ENCODE measurements at places on chromosomes 5 and 9.

- no peak for DNase-seq
Measured at GRCh38 chr5:96730586-96730985, 68.4 kb downstream of the CAST start.

- no peak for DNase-seq
Measured at GRCh38 chr9:104838958-104839357, 75.0 kb downstream of the NIPSNAP3B start.

DNA sequence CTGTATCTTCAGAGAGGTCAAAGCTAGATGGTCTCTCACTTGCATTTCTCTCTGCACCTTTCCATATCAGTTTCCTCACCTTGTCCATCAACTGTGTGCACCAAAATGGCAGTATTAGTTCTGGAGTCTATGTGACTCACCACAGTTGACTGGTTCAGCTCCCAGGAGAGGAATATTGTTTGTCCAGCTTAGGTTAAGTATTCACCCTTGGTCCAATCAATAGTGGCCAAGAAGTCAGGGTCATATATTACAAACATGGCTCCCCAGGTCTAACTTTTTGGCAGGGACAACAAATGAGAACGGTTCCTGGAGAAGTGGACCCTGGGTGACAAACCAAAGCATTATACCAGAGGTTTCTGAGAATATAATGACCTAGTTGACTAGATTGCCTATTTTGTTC, 24.9 kb upstream of the CDC23 start:
- no peak for DNase-seq

GRCh38 chr5:157912621-157913325, 53.8 kb upstream of the CLINT1 start:
- DNase-seq, result no peak

GRCh38 chr5:178193251-178193809, 6.2 kb upstream of the GMCL2 start:
- DNase-seq, result no peak

DNA sequence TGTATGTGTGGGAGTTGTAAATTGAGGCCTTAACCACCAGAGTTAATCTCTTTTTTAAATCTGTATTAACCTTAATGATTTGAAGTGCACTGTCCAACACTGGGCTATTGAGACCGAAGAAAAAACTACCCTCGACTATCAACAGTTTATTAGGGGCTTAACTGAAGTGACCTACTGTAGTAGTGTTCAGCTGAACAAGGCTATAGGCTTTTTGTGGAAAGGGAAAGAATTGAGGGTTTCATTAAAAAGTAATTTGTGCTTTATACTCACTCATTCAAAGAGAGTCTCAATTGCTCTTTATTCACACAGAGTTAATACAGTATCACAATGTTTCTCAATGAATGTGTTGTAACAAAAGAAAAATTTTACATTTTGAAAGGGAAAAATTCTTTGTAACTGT, 267.5 kb downstream of the SLF1 start:
- peak; percentile 31 for DNase-seq

DNA sequence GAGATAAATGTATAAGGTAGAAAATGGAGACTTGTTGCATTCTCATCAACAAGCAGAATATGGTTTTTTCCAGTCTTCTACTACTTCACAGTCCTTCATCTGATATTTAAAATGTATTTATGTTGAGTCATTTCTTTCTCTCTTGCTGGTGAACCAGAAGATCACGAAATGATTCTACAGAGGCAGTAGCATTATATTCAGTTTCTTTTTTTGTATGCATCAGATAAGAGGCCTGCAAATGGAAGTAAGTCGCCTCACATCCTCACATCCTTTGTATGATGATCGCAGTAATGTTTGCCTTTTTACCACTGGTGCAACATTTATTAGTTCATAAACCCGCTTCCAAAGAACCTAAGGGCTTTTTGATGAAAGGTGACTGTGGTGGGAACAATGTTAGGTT, 22.1 kb upstream of the IL13 start:
- DNase-seq, result no peak

DNA sequence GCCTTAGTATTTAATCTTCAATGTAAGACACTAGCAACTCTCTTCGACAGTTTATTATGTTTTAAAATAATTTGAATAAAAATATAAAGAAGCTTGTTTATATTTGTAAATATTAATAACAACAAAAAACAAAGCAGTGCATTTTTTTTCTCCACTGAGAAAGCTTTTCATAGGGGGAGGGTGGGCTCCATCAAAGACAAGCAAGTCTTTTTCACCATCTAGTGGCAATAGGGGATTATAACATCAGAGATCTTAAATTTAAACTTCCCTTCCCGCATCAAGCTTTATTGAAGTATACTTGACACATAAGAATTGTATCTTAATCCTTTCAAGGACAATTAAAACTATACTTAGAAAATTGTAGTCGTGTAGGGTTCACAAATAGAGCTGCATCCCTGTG, 9.3 kb upstream of the OR13F1 start:
- peak; percentile 2 for DNase-seq

- peak; percentile 88 for DNase-seq
Measured at GRCh38 chr9:16213781-16214515, 656.5 kb downstream of the BNC2 start.

DNA sequence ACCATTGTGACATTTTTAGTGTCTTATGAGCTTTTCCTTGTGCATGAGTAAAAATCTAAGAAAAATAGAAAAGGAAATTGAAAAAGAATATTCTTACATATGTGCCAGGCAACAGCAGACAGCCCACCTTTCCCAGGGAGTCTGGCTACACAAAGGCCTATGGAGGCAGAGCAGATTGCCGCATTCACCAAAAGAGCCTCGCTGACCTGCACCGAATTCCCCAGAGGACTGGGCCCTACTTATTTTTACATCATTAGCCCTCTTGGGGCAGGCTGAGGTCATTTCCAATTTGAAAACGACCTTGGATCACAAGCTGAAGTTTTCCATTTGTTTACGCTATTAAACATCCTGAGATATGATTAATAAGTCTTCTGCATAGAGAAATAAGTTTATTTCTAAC, 66.2 kb upstream of the WDR41 start:
- DNase-seq, result no peak

- peak; percentile 8 for DNase-seq
Measured at GRCh38 chr5:103293719-103294118, 35.2 kb downstream of the MACIR start.

DNA sequence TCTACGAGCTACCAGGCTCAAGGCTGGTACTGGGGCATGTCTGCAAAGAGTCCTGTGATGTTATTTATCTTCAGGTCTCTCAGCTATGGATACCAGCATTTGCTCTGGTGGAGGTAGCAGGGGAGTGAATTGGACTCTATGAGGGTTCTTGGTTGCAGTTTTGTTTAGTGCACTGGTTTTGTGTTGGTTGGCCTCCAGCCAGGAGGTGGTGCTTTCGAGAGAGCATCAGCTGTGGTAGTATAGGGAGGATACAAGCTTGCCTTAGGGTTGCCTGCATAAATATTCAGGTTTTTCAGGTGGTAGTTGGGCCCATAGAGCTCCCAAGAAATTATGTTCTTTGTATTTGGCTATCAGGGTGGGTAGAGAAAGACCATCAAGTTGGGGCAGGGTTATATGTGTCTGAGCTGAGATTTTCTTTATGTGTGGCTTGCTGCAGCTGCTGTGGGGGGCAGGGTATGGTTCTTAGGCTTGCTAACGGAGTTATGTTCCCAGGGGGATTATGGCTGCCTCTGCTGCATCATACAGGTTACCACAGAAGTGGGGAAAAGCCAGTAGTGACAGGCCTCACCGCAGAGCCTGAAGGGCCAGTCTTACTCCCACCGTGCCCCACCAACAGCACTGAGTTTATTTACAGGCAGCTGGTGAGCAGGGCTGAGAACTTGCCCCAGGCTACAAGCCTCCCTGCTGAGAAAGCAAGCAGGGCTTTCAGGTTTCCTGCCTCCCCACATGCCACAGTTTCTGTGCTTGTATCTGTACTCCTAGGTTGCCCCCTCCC, 9.7 kb upstream of the RIOK2 start:
- no peak for DNase-seq

- no peak for DNase-seq
Measured at GRCh38 chr5:14143841-14144585, 871 bp downstream of the TRIO start.

- DNase-seq, result no peak
Measured at GRCh38 chr9:14501366-14501765, 187.4 kb upstream of the NFIB start.

DNA sequence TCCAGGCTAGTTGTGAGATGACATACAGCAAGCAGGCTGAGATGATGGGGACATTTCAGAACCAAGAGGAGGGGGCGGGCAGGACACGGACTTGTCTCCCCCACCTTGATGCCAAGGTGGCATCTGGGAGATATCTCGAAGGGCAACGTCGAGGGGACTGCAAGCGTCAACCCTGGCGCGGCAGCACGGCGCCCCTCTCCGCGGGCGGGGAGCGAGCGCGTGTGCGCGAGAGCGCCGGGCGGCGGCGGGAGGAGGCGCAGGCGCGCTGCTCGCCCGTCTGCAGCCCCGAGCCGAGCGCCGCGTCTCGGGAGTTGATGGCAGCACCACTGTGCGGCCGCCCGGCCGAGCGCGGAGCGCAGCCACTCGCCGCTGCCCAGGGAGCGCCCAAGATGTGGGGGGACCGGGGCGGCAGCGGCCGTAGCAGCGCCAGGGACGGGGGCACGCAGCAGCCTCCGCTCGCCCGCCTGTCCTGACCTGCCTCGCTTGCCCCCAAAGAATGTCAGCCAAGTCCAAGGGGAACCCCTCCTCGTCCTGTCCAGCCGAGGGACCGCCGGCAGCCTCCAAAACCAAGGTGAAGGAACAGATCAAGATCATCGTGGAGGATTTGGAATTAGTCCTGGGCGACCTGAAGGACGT, at the start of gene PRR16:
Gene PRR16, plus strand, starts transcription at position 310 of the 636 bp plus-strand sequence.
- peak; percentile 59 for DNase-seq

DNA sequence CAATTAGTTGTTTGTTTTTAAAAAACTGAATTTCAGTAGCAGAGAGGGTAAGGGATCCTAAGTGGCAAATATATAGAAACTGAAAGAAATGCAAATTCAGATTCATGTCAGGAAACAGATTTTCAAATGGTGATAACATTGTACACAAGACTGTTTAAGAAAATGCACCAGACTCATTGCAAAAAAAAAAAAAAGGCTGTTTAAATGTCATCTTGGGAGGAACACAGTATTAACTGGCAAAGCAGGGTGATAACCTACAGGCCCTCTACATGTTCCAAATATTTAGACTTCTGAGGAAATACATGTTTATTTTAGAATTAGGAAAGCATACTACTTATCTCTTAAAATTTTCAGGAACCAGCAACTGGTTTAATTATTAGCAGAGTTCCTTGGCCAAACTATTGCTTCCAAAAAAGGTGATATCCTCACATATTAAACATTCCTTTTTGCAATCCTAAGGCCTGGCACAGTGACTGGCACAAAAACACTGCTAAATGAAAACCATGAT, 114.5 kb downstream of the TSSK1B start:
- no peak for DNase-seq

GRCh38 chr9:97933297-97933998, 4.5 kb downstream of the HEMGN start:
- no peak for DNase-seq

DNA sequence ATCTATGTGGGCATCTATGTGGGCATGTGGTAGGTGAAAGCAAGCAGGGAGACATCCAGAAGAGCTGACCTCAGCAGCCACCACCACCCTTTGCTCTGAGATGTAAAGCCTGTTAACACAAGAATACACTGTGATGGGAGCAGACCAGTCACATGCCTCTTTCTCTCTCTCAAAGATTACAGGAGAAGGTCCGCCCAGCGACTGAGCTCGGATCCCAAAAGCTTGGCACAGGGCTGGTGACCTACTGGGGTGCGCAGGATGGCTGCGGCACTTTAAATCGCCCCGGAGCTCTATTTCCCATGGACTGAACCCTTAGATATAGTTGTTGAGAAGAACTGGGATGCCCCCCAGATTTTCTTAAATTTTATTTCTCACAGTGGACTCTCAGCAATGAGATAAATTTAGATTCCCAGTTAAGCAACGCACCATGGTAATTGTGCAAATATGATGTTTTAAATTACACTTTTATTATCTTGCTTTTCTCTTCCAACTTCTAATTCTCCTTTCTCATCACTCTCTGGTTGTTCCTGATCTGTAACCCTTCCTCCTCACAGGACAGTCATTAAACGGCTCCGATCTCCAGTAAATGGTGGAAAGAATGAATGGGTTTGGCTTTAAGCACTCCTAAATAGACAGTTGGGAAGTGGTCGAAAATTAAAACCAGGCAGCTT, 37.7 kb upstream of the ICE1 start:
- no peak for DNase-seq

- DNase-seq, result peak; percentile 16
Measured at GRCh38 chr9:95764533-95765319, 110.8 kb upstream of the ERCC6L2 start.

DNA sequence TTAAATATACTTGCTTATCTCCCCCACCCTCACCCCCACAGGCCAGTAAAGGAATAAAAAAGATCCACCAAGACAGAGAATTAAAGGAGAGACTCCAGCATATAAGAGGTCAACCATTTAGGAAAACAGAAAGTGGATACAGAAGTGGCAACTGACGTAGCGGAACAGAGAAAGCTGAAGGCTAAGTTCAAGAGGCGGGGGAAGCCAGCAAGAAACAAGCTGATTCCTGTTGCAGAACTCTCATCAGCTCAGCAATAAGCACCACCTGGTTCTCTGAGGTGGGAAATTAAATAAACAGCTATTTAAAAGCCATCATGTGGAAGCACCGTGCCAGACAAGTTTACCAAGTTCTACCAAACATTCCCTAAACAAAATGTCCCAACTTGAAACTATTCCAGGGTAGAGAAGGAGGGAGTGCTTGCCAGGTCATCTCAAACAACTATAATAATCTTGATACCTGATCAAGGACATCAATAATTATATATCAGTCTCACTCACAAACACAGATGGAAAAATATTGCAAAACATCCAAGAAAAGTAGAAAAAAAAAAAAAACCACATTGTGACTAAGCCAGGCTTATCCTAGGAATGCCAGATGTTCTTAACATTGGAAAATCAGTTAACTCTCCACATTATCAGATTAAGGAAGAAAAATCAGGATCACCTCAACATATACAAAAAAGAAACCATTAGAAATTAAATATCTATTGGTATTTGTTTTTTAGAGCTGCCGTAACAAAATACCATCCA, 7.3 kb upstream of the ARL15 start:
- DNase-seq, result peak; percentile 66

GRCh38 chr5:171363846-171364245, 23.8 kb upstream of the NPM1 start:
- peak; percentile 8 for DNase-seq

- no peak for DNase-seq
Measured at GRCh38 chr9:69548681-69549080, 123.5 kb downstream of the APBA1 start.

GRCh38 chr5:11400316-11400715, 503.9 kb downstream of the CTNND2 start:
- no peak for DNase-seq

All from amniotic epithelial cell (primary cell).